ENCODE measurements at places on chromosomes 2 and 18.

DNA sequence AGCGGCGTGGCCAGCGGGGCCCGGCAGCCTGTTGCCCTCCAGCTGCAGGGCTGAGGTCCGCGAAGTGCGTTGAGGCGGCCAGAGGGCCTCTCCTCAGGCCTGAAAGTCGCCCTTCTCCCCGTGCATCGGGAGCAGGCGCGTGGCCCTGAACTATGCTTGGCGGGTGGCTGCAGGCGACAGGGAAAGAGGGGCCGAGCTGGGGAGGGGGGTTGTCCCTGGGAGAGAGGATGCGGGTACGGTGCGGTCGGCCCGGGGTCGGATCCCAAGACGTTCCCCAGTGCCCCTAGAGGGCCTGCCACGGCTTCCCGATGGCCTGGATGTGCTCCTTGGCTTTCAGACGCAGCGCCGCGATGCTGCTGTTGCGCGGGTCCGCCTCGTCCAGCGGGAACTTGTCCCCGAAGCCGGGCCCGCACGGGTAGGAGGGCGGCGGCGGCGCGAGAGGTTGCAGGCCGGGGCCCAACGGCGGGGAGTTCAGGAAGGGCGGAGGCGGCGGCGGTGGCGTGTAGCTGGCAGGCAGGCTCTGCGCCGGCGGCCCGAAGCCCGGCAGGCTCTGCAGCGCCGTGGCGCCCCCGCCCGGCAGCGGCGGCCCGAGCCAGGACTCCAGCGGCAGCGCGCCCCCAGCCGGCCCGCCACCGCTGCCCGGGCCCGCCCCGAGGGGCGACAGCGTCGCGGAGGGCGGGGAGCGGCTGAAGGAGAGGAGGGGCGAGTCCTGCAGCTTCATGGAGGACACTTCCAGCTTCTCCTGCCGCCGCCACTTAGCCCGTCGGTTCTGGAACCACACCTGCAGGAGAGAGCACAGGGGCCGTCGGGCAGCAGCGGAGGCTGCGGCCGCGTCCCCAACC, 4.3 kb downstream of the RAX start:
- DNase-seq = no peak

DNA sequence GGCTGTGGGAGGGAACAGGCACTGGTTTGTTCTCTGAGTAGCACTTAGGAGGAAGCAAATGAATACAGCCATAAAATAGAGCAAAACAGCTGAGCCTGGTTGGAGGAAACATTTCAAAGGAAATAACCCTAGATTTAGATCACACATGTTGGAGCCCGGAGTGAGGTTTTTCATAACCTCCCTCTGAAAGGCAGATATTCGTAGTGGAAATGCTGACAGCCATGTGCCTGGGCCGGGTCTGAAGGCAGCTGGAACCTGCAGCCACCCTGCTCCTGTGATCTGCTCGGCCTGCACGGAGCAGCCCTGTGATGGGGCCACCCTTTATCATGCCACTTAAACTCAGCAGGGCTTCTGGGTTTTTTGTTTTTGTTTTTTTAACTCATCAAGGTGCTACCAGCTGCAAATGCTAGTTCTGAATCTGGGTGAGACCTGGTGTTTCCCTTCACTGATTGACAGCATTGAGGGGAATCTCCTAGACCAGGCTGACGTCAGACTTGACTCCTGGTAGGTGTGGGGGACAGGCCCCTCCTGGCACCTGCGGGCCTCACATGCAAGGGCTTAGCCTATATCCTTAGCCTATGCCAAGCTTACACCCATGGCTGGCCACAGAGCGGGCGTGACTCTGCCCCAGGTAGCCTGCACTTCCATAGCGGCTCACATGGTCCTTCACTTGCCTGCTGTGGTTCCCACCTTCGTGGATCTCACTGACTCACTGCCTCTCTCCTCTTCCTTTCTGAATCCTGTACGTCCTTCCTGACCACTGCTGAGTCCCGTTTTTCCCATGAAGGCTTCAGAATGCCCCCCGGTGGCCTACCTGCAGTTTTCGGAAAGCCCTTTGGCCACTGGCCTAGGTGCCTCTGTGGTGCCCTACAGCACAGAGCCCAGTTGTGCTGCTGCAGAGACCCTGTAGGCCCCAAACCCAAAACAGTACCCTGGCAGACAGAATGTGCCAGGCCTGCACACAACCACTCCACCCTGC, 217.3 kb downstream of the SEPTIN10 start:
- DNase-seq = no peak

- no peak for DNase-seq
Measured at GRCh38 chr18:68916734-68917133, 118.9 kb downstream of the CCDC102B start.

DNA sequence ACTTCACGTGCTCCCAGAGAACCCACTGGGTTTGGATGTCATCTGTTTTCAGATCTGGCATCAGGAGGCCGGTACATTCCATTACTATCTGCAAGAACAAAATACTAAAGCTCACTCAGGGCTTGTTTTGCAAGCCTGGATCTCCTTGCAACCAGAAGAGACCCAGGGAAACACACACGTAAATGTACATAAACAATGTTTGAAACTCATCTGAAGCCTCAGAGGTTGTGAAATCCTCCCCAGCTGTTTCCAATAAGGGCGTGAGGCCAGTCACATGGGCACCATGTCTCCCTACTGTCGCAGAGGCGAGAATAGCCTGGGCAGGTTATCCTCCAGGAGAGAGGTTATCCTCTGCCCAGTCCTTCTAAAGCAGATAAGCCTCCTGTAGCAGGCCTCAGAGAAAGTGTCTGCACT, 186.9 kb downstream of the GFPT1 start:
- no peak for DNase-seq

GRCh38 chr18:9755110-9755509, 47.0 kb downstream of the RAB31 start:
- no peak for DNase-seq

GRCh38 chr18:48108136-48108535, 177.7 kb upstream of the SMAD2 start:
- DNase-seq = no peak

- DNase-seq = no peak
Measured at GRCh38 chr2:19169134-19169768, 189.2 kb downstream of the OSR1 start.

GRCh38 chr2:23653326-23653725, 268.3 kb downstream of the KLHL29 start:
- DNase-seq = no peak

GRCh38 chr2:75375646-75376582, 176.6 kb upstream of the TACR1 start:
- DNase-seq = no peak

DNA sequence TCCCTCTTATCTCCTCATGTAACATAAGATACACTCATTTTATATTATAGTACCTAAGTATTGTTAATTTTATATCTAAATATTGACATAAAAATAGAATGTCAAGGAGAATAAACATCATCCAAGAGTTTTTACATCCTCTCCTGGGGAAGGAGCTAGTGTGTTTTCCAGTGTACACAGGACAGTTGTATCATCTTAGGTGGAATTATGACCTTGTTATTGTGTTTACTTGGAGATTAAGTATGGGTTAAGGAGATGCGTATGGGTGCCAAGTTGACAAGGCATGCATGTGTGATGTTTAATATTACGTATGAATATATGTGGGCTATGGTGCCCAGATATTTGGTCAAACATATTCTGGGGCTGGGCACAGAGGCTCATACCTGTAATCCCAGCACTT, 11.2 kb upstream of the DDX1 start:
- DNase-seq = no peak

- DNase-seq = no peak
Measured at GRCh38 chr2:105678346-105678745, 66.4 kb upstream of the NCK2 start.

- DNase-seq = no peak
Measured at GRCh38 chr2:65344689-65345088, 87.7 kb downstream of the SPRED2 start.

- no peak for DNase-seq
Measured at GRCh38 chr2:12005886-12006681, 259.7 kb downstream of the LPIN1 start.

- no peak for DNase-seq
Measured at GRCh38 chr2:70746094-70746974, 21.7 kb downstream of the ADD2 start.

GRCh38 chr2:205778356-205778755, 96.1 kb downstream of the NRP2 start:
- no peak for DNase-seq

DNA sequence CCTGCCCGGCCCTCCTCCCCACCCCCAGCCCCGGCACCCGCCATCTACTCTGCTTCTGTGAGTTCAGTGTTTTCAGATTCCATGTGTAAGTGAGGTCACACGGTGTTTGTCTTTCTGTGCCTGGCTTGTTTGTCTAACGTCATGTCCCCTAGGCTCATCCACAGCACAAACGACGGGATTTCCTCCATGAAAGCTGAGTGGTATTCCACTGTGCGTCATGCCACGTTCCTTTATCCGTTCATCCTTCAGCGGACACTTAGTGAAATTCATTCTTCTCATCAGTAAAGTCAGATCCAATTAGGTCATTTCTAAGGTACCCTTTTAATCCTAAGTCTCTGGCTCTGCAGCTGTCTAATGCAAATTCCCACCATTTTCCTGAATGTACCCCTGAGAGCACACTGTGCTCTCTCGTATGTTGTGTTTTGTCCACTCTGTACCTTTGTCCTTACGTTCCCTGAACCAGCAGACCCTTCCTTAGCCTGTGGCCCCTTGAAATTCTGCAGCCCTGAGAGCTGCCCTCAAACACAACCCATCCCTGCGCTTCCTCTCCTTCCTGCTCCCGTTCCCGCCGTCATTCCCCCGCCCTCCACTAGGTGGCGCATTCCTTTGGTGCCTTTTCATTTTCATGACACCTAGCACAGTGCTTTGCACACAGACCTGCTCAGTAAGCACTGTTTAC, 44.1 kb downstream of the TRAPPC12 start:
- no peak for DNase-seq

GRCh38 chr2:15306706-15307105, 254.4 kb downstream of the NBAS start:
- no peak for DNase-seq

DNA sequence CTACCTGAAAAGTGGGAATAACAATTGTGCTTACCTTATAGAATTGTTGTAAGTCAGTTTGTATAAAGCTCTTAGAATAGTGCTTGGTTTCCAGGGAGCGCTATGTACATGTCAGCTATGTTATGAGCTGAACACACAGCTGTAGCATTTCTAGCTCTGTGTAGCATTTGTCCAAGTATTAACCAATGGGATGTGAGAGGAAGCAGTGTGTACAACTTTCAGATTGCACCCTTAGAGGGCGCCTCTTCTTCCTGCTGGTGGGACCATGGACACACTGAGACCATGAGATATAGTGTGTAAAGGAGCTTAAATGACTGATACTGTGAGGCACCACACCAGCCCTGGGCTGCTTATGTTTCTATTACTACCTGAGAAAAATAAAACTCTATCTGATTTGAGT, 380.2 kb downstream of the LNPK start:
- DNase-seq = no peak

DNA sequence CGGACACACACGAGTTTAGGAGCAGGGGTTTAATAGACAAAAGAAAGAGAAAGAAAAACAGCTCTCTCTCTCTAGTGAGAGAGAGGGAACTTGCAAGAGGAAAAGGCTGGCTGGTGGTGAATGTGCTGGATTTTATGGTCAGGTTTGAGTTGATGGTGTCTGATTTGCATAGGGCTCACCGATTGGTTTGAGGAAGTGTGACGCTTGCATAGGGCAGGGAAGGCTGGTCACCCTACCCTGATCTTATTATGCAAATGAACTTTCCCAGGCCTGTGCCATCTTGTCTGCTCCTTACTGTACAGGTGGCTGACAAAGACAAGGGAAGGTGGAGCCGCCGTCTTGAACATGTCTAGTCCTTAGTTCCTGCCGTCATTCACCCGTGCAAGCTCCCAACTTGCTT, 408.9 kb downstream of the RIT2 start:
- no peak for DNase-seq

GRCh38 chr2:41579806-41580205, 468.0 kb upstream of the PKDCC start:
- no peak for DNase-seq

DNA sequence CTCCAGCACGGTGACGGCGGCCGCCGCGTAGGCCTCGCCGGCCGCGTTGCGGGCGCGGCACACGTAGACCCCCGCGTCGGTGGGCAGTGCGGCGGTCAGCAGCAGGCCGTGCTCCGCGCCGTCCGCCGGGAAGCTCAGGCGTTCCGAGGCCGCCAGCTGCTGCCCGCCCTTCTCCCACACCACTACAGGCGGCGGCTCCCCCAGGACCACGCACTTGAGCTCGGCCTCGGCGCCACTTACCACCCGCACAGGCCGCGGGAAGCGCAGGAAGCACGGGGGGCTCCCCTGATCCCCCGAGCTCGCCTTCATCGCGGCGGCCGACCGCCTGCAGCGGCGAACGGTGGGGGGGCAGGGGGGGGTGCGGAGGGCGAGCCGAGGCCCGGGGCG, 422 bp downstream of the OBSL1 start:
- DNase-seq = no peak

DNA sequence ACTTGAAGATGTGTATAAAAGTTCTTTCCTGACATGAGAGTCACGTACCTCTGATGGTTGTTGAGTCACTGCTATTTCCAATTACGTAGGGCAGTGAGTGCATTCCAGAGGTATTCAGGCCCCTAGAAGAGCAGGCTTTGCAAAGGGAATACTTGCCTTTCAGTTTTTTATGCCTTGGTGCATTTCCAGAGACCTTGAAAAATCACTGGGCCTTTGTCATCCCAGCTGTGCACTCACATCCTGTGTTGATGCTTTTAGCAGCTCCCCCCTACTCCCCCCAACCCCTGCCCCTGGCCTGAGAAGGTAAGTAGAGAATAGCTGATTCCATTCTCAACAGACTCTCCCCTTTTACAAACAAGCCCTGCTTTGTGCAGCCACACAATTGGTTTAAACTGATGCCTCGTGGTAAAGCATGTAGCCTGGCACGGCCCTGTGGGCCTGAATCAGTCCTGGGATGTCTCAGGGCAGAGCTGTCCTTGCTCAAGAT, 174.2 kb downstream of the PRPF40A start:
- no peak for DNase-seq

- DNase-seq = no peak
Measured at GRCh38 chr2:104768694-104769093, 85.2 kb upstream of the POU3F3 start.

DNA sequence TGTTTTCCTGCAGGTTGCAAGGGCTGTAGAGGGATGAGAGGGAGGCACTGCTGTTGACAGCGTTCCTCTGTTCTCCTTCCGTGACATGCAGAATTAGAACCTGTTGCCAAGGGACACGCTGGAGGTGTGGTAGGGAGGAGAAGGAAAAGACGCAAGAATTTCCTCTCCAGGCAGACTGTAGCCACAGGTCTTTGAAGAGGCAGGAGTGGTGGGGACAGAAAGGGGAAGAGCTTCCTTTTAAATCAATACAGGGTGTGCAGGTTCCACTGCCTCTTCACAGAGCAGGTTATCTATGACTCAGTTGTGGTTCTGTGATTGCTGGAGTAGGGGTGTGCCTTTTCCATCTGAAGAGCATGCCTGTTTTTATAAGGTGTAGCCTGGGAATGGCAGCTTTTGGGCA, 133.0 kb downstream of the WDSUB1 start:
- no peak for DNase-seq

All from cortex of kidney (tissue), 1 donor.